NCI-H1417 treated with DMSO at 0.1 percent for 48 hours (cell line): ENCODE measurements at places on chromosomes 6 and 20.

- DNase-seq: no peak
Measured at GRCh38 chr20:41479113-41479512, 112.5 kb upstream of the EMILIN3 start.

- no peak for DNase-seq
Measured at GRCh38 chr20:40160097-40160550, 528.9 kb downstream of the MAFB start.

- DNase-seq: no peak
Measured at GRCh38 chr20:40431611-40432010, 257.4 kb downstream of the MAFB start.

- no peak for DNase-seq
Measured at GRCh38 chr20:38165966-38166702, 1.1 kb upstream of the TGM2 start.

DNA sequence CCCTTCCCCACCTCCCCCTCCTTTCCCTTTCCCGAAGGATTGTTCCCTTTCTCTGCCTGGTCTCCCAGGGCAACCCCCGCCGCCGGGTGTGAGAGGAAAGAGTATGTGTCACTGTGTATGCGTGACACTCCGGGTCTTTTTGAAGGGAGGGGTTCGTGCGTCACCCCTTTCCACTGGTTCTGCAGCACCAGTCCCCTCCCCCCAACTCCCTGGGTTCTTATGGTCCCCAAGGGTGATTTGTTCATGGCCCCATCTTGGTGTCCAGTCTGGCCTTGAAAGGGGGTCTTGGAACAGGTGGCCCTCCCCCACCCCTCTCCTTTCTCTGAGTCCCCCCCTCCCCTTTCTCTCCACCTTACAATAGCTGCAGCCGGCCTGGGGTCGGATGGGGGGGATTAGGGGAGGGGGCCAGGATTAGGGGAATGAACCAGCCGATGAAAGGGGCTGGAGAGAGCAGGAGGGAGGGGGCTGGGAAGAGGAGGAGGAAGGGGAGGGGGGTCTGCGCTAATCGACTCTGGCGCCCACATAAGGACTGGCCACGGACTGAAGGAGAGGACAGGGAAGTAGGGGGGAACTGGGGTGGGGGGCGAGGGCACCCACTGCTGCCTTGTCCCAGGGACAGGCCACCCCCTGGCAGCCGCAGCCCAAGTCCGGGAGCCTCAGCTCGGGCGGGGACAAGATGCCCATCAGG, 1.3 kb upstream of the RING1 start:
- no peak for DNase-seq

DNA sequence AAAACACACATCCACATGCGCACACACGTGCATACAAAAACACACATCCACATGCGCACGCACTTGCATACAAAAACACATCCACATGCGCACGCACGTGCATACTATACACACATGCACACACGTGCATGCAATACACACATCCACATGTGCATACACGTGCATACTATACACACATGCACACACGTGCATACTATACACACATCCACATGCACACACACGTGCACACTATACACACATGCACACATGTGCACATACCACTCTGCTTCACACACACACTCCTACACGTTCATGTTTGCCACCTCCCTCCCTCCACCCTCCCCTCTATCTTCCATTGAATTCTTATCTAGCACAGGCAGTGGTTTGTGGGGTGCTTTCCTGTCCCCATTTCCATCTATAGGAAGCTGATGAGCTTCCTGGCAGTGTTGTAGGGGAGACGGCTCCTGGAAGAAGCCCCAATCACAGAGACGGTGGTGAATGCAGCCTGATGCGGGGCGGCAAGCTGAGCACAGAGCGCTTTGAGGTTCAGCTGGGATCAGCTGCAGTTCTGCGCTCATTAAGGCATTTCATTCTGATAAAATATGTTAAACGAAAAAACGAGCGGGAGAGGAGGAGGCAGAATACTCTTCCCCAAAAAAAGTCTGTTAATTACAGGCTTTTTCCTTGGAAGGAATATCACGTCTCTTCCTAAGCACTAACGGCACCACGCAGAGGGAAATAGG, 287.7 kb downstream of the TAF4 start:
- no peak for DNase-seq
